ENCODE measurements at places on chromosomes 5 and 9.

DNA sequence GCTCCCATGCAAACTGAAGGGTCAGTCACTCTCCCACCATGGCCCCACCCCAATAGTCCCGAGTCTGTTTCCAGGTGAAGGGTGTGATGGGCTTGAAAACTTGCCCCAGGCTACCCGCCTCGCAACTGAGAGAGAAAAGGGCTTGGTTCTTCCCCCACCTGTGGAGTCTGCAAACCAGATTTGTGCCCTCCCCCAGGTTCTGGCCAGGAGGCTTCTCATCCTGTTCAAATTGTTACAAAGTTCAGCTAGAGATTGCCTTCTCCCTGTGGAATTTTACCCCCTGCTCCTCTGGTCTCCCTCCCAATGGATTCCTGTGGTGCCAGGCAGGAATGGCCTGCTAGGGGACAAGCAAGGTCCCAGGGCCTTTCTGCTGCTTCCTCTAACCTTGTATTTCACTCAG, 93.1 kb upstream of the ACO1 start:
- no peak for DNase-seq

- no peak for DNase-seq
Measured at GRCh38 chr5:66796305-66797292, 200.4 kb downstream of the MAST4 start.

GRCh38 chr5:126438868-126439267, 15.7 kb downstream of the GRAMD2B start:
- DNase-seq, result no peak

DNA sequence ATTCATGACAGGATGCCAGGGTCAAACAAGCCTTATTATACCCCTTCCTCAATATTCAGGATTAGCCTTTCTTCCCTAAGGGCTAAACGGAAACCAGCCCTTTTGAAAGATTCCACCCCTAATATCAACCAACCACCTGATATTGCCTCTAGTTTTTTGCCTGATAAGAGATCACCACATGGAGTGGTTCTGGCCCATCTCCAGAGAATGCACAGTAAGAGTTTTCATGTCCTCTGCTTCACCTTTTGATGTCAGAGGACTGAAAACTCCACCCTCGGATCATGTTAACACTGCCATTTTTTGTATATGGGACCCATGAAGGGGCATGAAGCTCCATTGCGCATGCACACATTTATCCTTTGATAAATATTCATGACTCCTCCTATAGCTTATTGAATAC, 5.8 kb upstream of the LNPEP start:
- DNase-seq, result no peak

GRCh38 chr9:111276431-111277128, 53.4 kb downstream of the OR2K2 start:
- DNase-seq, result no peak

GRCh38 chr9:29865764-29866313, 2292.6 kb upstream of the C9orf72 start:
- DNase-seq, result no peak

GRCh38 chr5:181160152-181160754, 12.9 kb downstream of the OR2V2 start:
- no peak for DNase-seq

Data from NCI-H774 (cell line).